ENCODE measurements at places on chromosomes 2 and 18. TPM values are rescaled to one million over a fixed set of nuclear protein-coding genes. Genes with fewer than 3 reads are reported as not detected.

- DNase-seq: peak; percentile 34
Observed at GRCh38 chr2:19810637-19811036, 91.1 kb downstream of the TTC32 start.

DNA sequence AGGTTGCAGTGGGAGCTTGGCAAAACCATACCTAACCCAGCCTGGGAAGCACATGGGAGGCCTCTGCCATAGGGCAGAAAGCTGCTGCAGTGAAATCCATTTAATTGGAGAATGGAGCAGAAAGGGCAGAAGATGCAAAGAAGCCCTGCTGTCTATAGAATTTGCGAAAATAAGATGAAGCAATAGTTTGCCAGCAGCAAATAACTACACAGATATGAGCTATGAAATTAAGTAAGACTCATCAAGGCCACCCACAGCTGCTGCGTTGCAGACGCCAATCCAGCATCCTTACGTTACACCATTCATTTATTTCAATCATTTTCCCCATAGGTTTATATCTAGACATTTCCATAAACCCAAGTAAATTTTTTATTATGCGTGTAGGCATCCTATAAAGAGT, 21.1 kb downstream of the ATP8B1 start:
- DNase-seq: no peak

DNA sequence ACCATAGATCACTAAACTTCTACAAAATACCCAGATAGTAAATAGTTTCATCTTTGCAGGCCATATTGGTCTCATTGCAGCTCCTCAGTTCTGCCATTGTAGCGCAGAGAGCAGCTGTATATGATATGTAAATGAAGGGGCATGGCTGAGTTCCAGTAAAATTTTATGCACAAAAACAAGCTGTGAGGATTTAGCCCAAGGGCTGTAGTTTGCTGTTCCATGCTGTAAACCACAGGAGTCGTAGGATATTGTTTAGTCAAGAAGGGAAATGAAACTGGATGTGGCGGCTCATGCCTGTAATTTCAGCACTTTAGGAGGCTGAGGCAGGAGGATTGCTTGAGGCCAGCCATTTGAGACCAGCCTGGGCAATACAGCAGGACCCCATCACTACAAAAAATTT, 83.0 kb downstream of the MGAT5 start:
- no peak for DNase-seq

DNA sequence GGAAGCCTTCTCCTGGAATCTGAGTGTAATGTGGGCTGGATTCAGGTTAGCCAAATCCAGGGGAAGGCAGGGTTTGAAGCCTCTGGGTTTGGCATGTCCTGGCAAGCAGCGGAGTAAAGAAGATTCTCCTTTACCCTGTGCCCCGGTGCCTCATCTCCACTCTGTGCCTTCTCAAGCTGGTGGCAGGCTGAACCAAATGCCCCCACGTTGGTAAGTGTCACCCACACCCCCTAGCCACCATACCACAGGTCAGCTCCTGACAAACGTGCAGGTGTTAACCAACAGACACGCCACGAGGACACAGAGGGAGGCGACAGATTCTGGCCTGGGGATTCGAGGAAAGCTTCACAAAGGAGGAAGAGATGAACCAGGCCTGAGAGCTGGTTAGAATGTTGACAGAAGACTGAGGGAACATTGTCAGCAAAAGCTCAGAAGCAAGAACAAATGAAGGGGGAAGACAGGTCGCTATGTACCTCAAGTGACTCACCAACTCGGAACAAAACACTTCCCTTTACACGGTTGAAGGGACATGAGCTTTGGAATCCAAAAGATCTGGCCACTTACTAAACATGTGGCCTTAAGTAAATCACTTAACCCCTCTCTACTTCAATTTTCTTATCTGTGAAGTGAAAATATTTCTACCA, 85.2 kb upstream of the LCLAT1 start:
- DNase-seq: no peak

DNA sequence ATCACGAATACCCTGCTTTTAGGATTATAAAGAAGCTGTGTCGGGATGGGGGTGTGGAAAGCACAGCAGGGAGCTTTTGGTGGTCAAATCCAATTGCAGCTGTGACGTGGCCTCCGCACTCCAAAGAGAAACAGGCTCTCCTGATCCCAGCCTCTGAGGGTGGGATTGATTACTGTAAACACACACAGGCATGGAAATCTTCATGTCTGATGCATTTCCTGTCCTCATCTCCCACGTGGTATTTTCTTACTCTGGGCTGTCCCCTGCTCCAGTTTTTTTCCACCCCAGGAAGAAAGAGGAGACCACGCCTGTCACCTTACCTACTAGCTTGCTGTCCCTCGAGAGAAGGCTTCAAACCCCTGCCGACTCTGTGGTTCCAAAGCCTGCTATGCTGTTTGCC, 22.7 kb downstream of the RNF152 start:
- peak; percentile 63 for DNase-seq

GRCh38 chr18:79662439-79662838, 17.2 kb upstream of the CTDP1 start:
- no peak for DNase-seq

DNA sequence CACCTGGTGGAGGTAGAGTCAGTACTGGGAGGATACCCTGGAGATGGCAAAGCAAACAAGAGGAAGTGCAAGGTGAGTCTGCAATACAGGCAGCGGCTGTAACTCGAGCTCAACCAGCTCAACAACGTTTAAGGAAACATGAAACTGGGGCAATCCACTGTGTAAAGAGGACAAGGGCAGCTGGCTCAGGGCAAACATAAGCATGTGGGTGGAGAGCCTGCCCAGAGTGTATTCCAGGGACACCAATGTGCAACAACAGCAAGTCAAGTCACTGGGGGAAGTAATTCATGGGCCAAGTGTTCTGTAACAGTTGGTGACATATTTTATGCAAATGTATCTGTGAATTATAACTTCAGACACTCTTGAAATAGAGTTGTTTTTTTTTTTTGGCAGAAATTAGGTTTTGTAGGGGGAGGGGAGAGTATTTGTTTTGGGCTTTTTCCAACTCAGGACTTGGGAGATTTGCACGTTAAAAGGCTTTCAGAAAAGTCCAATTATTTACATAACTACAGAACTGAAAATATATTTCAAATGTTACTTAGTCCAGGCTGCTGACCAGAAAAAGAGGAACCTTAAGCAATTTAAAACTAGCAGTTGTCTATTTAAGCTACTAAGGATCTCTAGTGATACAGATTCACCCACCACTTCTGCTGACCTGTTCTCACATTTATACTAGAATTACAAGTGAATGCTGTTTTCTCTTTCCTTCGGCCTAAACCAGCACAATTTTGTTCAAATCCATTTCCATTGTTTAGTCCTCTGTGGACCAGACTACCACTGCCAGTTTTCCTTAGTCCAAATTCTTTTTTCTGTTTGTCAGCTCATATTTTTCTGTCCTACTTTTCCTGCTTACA, 18.6 kb downstream of the NRXN1 start:
- no peak for DNase-seq

DNA sequence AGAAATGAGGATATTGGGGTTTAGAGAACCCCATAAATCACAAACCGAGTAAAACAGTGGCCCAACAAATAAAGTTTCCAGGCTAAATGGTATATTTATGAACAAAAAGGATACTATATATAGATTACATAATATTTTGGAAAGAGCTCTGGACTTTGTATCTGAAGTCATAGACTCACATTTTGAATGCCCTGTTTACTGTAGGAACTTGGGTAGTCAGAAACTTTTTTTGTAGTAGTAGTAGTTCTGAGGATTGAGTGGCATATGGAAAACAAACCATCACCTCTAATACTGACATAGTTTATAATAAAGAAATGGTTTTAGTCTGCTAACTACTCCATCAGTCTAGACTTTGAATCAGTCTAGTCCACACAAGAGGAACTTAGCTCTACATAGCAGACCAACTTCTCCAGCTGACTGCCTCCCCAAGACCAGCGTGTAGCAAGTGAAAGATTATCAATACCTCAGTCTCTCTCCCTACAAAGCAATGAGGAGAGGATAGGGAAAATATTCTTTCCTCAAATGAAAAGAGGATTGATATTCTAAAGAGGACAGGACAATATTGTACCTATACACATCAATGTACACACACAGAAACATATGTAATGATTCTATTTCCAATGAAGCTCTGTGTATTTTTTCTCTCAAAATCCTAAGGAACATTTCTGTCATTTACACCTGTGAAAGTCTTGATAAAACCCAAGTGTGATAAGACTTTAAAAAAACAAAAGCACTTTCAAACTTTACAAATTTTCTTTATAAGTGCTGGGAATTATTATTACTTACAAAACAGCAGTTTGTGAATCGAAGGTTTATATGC, 184.9 kb upstream of the MAP2 start:
- DNase-seq: no peak

GRCh38 chr2:188495969-188496431, 204.3 kb downstream of the GULP1 start:
- peak; percentile 57 for DNase-seq

The TNFRSF11A gene
- total RNA-seq: 0.66 TPM

The MC4R gene
- total RNA-seq: not detected

The SLC5A7 gene
- not detected for total RNA-seq

The GCG gene
- total RNA-seq: not detected

The RPIA gene
- 6.4 TPM for total RNA-seq

All from fibroblast of lung (primary cell).